ENCODE measurements at places on chromosomes 6 and 20.
A peak's percentile ranks its signal among the peaks of the same experiment; 100 is the strongest.

- DNase-seq: no peak
These were observed 160.5 kb upstream of the MMS22L start for GRCh38 chr6:97443408-97444080.

GRCh38 chr6:154166140-154166539 lies 127.1 kb downstream of the OPRM1 start:
- DNase-seq: no peak

GRCh38 chr20:35286077-35286898 lies 1.7 kb upstream of the EIF6 start:
- DNase-seq: no peak

GRCh38 chr20:428658-429200 lies 20.6 kb downstream of the RBCK1 start:
- DNase-seq: no peak

- DNase-seq: no peak
These were observed 327.1 kb upstream of the PRDM1 start for GRCh38 chr6:105759015-105759414.

DNA sequence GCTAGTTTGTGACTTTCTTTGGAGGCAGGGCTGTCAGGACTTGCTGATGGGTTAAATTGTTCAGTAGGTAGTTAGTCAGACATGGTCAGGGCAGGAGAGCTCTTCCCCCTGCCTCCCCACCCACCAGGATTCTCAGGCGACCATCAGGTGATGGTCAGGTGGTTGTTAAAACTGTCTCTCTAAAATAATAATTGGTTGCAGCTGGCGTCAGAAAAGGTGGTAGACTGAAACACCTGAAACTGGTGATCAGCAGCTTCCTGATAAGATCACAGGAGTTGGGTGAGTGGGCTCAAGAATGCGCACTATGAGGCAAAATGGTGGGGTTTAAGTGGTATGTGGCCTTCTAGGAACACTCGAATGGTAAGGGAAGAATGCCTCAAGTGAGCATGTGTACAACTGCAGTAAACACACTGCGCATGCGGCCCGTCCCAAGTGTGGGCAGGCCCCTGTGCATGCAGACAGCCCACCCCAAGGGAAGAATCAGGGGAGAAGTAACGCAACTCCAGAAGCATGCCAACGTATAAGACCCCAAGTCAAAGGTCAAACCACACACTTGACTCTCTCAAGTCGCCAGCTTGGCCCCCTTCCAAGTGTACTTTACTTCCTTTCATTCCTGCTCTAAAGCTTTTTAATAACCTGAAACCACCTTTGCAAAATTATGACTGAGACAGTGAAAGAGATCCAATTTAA lies 7.9 kb upstream of the BLCAP start:
- peak; percentile 50 for DNase-seq

DNA sequence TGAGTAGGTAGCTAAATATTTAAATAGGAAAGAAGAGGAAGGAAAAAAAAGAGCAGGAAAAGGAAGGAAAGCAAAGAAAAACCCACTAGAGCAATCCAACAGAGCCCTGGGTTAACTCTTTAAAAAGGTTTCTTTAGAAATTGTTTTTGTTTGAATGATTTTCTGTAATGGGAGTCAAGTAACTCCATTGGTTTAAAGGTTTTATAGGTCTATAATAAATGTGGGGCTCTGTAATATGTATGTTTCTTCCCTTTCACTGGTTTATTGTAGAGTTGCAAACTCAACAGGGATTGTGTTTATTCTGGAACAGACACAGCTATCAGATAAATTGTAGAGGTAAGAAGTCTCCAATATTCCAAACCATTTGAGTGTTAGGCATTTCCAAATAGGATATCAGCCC lies 10.9 kb downstream of the PLEKHG1 start:
- no peak for DNase-seq

DNA sequence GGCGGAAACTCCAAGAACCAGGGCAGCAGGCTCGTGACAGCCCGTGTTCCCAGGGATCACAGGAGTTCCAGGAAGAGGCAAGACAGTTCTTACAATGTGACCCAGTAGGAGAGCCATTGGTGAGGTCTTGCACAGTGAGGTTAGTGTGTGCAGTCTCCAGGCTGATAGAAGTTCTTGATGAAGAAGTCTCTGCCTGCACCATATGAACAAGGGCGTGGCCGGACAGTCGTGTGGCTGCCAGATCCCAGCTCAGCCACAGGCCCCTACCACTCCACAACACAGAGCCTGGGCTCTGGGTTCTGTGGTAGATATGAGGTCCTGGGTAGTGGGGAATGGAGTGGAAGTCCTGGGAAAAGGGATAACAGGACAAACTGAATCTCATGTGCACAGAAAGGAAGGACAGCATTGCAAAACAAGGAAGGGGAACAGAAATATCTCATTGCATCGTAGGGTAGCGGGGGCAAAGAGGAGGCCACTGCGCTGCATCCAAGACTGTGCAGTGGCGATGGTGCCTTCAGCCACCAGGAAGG lies 65.2 kb downstream of the STX11 start:
- DNase-seq: no peak
